ENCODE measurements at places on chromosomes 16 and 17.

GRCh38 chr16:3235856-3236669 lies 1.1 kb upstream of the ZNF200 start:
- no peak for DNase-seq

- no peak for DNase-seq
Measured at GRCh38 chr16:85169333-85170065, 57.2 kb upstream of the CIBAR2 start.

GRCh38 chr17:14775731-14776492 lies 475.0 kb downstream of the HS3ST3B1 start:
- DNase-seq: no peak

DNA sequence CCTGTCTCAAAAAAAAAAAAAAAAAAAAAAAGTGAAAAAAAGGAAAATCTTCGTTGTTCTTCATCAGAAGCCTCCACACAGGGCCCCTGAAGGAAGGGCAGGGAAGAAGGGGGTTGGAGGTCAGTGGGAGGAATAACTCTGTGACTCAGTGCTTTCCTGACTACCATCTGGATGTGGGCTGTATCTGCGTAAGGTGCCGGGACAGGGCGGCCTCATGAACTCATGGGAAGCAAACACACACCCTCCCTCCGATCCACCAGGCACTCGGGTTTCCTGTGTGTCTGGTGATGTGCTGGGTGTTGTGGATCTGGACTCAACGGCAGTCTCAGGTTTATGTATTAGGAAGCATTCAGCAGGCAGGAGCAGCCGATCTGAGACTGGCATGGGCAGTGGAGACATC lies 691.6 kb downstream of the WWOX start:
- DNase-seq: no peak

DNA sequence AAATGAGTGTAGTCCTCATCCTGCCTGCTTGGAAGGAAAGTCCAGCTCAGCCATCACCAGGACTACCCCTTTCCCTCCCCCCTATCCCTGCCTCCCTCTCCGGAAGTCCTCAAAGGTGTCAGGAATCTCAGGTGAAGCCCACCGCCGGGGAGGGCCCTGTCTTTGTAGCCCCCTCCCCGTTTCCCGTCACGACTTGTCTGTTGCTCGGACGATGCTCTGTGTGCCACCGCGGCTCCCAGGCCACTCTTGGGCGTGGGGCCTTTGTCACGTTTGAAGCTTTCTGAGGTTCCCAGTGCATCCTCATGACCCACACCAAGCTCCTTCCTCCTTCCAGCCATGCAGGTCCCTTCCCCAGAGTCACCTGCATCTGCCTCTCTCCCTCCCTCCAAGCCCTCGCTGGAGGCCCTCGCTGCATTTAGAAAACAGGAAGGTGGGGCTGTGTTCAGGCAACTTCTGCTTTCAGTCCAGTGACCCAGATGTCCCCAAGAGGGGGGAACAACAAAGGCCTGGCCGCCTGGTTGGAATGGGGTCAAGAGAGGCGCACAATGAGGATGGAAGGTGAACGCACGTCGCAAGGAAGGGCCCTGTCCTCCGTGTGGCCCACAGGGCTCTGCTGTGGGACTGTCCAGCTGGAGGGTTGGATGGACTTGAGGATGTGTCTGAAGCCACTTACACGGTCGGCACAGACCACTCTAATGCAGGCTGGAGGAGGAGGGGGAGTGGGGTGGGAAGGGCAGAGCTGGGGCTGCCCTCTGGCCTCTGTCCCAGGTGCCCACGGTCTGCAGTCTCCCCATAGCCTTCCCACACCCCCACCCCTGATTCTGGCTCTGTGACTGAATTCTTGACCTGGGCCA lies 59.9 kb downstream of the OR1D5 start:
- DNase-seq: no peak

- DNase-seq: no peak
Measured at GRCh38 chr17:56798916-56799315, 34.8 kb downstream of the C17orf67 start.

DNA sequence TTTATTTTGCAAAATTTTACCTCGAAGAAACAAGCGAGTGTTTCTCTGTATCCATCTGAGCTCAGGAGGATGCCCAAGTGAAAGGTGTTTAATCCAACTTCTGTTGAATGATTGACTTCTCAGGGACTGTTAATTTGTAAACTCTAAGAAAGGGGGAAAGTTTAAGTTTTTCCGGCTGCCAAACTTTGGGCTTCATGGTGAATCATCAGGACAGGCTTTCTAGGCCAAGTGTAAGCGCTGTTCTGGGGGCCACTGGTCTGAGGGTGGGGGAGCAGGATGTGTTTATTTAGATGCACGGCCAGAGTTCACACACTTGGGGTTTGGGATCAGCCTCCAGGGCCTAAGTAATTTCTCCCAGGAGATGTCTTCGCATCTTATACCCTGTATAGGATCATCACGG lies 110.4 kb downstream of the PITPNC1 start:
- no peak for DNase-seq

DNA sequence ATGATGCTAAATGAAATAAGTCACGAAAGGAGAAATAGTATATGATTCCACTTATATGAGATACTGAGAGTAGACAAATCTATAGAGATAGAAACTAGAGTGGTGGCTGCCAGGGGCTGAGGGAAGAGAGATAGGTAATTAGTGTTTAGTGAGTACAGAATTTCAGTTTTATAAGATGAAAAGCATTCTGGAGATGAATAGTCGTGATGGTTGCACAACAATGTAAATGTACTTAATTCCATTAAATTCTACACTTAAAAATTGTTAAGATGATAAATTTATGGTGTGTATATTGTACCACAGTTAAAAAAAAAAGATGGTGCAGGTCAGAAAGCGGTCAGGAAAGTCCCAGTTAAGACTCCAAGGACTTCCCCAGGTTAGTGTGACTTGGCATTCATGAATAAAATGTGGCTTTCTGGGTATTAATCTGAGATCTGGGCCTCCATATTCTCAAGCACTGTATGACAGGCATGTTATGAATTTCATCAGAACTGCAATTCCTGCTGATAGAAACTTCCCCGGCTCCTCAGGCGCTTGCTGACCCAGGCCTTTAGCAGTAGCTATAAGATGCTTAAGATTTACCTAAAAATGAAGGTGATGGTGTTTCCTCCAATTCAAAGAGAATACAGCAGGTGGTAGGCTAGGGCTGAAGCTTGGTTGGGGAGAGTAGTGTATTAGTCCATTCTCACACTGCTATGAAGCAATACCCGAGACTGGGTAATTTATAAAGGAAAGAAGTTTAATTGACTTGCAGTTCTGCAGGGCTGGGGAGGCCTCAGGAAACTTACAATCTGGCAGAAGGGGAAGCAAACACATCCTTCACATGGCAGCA lies 115.3 kb upstream of the SOX9 start:
- no peak for DNase-seq

DNA sequence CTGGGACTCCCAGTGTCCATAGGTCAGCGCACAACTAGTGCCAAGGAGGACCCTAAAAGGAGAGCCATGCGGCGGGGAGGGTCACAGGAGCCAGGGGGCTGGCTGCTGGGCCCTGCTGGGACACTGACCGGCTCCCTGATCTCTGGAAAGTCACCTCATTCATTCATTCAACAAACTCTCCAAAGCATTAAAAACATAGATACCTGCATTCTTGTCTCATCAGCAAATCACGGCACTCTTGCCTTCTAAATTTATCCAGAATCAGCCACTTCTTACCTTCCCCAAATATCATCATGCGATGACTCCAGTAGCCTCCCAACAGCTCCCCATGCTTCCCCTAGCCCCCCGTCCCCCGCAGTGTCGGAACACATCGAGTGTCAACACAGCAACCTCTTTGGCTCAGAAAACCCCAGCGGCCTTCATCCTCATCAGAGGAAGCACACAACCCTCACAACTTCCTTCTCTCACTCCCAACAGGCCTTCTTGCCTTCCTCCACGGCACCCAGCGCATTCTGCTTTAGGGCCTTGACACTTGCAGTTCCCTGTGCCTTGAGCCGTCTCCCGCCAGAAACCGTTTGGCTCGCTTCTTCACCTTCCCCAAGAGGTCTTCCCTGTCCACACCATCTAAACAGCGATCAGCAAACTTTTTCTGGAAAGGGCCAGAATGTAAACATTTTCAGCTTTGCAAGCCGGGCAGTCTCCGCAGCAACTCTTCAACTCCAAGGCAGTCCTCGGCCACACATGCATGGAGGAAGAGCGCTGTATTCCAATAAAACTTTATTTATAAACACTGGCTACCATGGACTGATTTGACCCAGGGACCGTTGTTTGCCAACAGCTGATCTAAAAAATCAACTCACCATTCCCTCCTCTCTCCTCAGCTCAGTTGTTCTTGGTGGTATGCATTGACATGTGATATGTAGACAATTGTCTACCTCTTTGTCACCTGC lies 119.5 kb upstream of the TNRC6C start:
- no peak for DNase-seq

GRCh38 chr16:29811170-29811895 lies 660 bp upstream of the PRRT2 start:
- peak; percentile 93 for DNase-seq

- no peak for DNase-seq
Measured at GRCh38 chr16:25707553-25707952, 15.8 kb downstream of the HS3ST4 start.

DNA sequence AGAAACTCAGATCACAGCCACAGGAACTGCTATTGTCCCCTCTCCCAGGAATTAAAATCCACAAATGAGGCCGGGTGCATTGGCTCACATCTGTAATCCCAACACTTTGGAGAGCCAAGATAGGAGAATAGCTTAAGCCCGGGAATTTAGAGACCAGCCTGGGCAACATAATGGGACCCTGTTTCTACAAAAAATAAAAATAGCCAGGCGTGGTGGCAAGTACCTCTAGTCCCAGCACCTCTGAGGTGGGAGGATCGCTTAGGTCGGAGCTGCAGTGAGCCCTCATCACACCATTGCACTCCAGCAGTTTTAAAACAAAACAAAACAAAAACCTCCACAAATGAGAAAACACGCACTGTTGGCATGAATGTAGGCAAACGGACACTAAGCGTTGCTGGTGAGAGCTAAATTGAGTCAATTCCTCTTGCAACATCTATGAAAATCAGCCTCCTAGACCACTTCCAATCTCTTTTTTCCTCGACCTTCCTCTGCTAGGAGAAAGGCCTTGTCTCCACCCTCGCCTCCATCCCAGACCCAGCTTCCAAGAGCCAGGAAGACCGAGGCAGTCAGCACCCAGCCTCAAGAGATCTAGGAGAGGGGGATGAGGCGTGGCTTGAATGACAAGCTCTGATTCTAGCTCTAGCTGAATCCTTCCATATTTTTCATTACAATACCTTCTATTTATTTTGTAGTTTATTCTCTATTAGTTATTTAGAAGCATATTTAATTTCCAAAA lies 14.8 kb downstream of the TLE7 start:
- no peak for DNase-seq

DNA sequence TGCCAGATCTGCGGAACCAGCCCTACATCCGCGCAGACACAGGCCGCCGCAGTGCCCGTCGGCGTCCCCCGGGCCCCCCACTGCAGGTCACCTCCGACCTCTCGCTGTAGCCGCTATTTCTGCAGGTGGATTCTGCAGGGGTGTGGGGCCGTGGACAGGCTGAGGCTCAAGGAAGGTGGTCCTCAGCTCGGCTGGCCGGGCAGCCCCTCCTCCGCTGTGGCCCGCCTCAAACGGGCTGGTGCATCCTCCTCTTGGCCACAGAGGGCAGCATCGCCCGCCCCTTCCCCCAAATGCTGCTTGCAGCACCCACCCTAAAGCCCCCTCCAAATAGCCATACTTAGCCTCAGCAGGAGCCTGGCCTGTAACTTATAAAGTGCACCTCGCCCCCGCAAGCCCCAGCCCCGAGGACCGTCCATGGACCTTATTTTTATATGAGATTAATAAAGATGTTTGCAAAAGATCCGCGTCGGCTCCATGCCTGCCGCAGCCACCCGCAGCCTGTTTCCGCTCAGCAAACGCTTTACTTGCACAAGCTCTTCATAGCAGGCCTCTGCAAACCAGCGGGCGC lies 14.9 kb downstream of the SPATA32 start:
- no peak for DNase-seq

DNA sequence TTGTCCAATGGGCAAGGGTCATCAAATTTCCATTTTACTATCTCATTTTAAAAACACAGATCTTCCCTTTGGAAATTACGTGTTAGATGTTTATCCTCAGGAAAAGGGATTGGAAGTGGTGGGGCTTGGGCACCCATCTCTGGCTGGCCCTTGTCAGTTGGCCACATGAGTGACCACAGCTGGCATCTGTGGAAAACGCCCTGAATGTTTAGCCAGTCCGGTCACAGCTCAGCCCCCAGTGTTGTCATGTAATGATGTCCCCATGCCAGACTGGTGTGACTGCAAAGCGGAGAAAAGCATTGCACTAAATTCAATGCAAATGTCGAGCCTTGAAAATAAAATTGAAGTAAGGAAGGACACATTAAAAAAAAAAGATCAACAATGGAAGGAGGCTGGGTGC lies 53.0 kb downstream of the TMC6 start:
- DNase-seq: peak; percentile 60

- DNase-seq: no peak
Measured at GRCh38 chr16:48452991-48453760, 68.0 kb upstream of the SIAH1 start.

- DNase-seq: no peak
Measured at GRCh38 chr16:54030451-54030850, 256.1 kb downstream of the IRX3 start.

- DNase-seq: no peak
Measured at GRCh38 chr16:1487395-1488053, 1.2 kb downstream of the PTX4 start.

DNA sequence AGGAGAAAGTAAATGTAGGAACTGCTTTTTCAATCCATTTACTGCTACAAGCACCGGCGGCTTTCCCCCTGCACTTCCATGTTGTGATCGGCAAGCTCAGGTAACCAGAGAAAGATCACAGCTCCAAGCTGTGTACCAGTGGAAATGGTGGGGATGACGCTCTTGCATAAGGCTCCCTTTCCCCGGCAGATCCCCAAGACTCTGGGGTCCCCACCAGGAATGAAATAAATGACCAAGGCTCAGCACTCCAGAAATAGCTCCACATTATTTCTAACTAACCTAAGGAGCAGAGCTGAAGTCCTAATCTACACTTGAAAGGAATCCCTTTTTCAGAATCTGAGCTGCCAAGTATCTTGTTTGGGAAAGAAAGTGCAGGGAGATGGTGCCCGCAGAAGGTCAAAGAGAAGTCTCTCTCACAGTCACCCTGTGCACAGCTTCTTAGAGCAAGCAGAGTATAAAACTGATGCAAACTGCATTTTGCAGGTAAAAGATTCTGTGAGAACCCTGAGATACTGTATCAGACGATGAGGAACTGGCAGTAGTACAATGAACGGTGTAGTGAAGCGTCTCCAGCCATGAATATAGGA lies 11.1 kb downstream of the GRB2 start:
- no peak for DNase-seq

- no peak for DNase-seq
Measured at GRCh38 chr16:89557690-89558490, 2.6 kb upstream of the RPL13 start.

DNA sequence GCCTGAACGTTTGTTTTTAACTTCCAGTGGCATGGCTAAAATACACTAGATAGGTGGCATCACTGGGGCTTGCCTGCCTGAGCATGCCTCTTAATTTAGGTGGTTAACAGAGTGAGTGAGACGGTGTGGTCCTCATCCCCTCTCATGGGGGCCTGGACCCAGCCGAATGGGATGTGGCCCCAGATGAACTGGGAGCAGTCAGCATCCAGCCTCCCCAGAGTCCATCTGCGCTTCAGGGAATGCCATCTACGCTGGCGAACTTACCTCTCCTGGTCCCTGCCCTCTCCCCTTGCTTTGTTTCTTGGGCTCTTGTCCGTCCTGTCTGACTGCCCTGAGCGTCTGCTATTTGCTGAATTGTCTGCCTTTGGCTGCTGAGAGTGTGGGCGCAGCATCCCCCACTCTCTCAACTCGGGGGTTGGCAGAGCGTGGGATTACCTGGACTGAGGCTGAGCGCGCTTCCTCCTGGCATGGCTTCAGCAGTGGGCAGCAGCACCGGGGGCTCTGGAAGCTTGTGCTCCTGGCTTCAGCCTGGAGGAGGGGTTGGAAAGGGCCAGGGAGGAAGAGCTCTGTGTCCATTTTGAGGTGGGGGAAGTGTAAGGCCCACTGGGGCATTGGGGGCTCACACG lies 2.1 kb downstream of the RAB40C start:
- DNase-seq: no peak

All from hippocampal formation (tissue), 2 donors.